ENCODE measurements at places on chromosomes 1 and 21.

GRCh38 chr1:87826681-87827251 lies 498.1 kb downstream of the LMO4 start:
- DNase-seq, result no peak

DNA sequence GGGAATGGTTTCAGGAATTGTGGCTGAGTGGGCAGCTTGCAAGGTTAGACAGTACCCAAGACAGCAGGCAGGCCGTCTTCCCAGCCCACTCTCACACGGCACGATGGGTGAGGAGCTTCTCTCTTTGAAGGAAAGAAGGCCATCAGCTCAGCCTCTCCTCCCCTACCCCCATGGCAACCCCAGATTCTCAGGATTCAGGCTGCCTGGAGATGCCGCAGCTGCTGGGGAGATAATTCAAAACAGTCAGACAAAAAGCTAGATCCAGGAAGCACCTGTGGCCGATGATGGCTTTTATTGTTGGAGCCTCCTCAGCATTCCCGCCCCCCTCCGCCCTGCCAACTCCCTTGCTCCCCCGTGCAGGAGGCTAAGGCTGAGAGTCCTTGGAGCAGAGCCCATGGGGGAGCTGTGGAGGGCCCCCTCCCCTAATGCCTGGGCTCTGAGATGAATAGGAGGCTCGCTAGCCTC lies 220.5 kb downstream of the TRABD2B start:
- no peak for DNase-seq

DNA sequence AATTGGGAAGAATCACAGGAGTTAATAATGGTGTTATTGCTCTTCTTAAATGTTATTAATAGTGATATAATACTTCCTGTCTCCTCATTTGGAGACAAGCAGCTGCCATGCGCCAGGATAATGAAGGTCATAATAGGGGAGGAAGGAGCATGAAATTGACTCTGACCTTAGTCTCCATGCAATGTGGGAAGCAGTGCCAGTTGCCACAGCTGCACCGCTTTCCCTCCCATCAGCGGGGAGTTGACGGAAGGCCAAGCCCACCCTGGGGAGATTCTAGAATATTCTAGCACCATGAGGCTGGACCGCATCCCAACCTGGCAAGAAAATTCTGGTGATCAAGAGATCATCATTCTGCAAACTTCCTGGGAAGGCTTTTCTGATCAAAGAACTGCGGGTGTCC lies 11.0 kb upstream of the OLIG1 start:
- no peak for DNase-seq

- DNase-seq, result no peak
Observed at GRCh38 chr1:184218458-184219075, 167.0 kb downstream of the TSEN15 start.

DNA sequence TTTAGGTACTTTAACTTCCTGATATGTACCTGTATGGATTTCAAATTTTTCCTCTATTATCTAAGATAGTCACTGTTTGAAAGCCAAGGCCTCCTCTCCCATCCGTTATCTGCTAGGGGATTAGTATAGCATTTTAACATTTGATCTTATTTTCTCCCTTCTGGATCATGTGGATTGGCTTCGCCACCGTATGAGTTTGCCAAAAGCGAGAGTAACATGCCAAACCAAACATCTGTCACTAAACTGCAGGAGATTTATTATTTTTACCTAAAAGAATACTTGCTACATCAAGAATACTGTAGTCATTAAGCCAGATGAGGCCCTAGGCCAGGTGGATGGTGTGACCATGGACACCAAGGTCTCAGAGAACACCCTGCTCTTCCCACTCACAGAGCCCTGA lies 28.5 kb upstream of the EEIG2 start:
- DNase-seq, result no peak

DNA sequence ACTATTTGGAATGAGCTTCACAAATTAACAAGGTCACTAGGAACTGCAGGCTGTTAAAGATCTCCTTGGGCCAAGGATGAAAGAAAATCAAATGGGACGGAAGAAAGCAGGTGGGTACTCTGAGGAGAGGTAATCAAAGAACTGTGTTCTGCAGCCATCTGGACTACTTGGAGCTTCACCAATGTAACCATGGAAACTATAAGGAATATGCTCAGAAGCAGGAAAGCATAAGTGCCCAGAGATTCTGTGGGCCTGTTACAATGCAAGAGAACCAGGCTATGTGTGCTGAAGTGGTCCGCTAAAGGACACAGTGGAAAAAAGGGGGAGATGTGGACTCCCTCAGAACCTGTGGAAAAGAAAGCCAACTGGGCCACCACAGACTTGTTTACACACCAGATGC lies 238.5 kb downstream of the PTGER3 start:
- DNase-seq, result no peak

- peak; percentile 94 for DNase-seq
Observed at GRCh38 chr1:201593200-201593921, 54.4 kb downstream of the NAV1 start.

DNA sequence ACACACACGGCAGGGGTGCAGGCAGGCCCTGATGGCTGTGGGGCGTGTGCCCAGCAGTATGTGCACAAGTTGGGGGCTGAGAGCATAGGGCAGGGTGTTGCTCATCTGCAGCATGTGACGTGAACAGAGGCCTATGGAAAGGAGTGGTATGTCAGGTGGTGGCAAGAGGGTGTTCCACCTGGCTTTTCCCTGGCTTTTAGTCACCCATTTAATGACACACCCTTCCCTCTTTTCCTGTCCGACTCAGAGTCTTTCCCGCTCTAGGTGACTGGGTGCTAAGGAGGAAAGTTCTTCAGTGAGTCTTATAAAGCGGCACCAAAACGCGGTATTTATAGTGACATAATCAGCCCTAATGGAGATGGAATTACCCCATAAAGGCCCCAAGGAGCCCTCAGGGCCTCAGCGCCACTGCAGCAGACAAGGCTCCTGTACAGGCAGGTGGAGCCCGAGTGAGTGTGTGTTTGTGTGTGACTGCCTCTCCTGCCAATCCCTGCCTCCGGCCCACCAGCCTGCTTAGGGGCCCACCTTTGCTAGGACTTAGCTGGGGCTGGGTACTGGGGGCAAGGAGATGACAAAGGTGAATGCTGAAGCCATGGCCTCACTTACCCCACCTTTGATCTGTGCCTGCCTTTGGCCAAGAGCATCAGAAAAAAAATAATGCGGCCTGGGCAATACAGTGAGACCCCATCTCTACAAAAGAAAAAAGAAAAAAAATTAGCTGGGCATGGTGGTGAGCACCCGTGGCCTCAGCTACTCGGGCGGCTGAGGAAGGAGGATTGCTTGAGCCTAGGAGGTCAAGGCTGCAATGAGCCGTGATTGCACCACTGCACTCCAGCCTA lies 3.3 kb upstream of the EPHA2 start:
- DNase-seq, result no peak

GRCh38 chr1:229891227-229891626 lies 175.8 kb upstream of the GALNT2 start:
- peak; percentile 39 for DNase-seq

DNA sequence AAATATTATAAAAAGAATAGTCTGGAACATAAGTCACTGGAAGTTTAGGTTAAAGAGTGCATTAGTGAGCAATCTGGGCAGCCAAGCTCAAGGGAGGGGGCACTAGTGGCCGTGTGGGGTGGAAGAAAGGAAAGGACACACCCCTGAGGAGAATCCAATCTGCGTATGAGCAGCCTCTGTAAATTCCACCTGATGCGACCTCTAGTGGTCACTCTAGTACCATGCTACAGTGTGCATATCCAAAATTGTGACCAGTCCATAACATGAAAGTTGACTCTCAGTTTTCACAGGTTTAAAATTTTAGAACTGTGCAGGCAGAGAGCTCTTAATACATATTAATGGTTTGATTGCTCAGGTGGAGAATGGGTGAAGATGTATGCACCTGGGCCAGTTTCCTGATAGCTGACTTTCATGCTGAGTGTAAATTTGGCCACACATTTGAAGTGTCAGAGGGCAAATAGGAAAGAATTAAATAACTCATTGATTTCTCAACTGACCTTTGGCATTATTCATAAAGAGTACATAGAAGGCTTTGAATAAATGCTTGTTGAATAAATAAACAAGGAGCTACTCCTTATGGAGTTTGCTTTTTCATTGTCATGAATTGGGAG lies 105.9 kb upstream of the C21orf91 start:
- DNase-seq, result no peak

DNA sequence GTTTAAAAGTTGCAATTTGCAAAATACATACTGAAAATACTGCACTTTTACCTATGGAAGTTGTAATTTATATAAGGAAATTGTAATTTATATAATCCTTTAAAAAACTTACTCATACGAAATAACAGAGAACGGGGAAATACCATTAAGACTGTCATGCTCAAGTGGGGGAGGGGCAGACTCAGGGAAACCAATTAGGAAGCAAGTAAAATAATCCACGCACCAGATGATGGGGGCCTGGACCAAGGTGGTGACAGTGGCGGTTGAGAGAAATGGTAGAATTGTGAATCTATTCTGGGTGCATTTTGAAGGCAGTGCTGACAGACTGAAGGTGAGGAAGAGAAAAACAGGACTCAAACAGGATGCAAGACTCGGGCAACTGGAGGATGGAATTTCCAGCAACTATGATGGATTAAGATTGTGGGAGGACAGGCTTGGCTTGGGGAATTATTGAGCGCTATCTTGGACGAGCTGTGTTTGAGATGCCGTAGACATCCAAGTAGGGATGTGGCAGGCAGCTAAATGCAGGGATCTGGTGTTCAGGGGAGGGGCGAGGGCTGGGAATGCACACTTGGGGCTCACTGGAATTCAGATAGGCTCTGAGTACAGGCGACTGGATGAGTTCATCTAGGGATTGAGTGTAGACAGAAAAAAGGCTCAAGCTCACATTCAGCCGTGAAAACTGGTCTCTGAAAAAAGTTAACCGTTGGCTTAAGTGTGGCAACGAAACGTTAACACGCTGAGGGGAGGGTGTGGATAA lies 977 bp downstream of the LCA5L start:
- no peak for DNase-seq

GRCh38 chr1:215444715-215445414 lies 122.2 kb upstream of the KCTD3 start:
- DNase-seq, result no peak

DNA sequence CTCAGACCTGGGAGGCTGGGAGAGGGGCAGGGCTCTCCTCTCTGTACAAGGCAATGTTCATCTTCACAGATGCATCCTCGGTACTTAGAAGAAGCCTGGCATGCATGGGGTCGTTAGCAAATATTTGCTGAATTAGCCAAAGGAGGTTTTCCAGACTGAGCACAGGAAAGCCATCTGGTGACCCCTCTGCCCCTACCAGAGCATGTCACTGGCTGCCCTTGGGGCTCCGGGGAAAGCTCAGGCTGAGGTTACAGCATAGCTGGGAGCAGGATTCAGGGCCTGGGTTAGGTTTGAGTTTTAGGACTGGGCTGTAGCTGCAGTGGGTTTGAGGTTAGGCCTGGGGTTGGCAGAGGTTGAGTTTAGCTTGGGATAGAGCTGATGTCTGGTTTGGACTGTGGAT lies 43.4 kb upstream of the ZBTB40 start:
- no peak for DNase-seq

GRCh38 chr1:205339717-205340116 lies 17.0 kb downstream of the KLHDC8A start:
- DNase-seq, result no peak

DNA sequence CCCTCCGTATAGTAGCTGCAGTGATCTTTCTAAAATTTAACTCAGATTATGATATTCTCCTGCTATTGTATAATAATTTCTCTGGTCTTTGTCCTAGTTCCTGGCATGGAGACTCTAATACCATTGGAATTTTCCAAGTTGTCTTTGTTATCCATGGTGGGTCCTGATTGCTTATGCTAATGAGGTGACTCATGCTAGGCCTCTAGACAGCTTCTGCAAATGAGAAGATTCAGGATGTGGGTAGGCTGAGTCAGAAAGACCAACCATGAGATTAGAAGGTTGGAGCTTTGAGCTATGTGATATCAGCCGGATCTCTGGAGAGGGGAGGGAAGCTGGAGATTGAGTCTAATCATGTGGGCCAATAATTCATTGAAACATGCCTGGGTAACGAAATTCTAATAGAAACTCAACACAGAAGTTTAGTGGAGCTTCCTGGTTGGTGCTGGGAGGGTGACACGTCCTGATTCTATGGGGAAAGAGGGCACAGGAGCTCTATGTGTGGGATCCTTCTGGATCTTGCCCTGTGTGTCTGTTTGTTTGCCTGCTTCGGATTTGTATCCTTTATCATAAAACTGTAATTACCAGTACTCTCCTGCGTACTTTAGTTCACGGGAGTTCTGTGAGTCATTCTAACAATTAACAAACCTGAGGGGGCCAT lies 73.2 kb upstream of the CNIH3 start:
- DNase-seq, result peak; percentile 39

DNA sequence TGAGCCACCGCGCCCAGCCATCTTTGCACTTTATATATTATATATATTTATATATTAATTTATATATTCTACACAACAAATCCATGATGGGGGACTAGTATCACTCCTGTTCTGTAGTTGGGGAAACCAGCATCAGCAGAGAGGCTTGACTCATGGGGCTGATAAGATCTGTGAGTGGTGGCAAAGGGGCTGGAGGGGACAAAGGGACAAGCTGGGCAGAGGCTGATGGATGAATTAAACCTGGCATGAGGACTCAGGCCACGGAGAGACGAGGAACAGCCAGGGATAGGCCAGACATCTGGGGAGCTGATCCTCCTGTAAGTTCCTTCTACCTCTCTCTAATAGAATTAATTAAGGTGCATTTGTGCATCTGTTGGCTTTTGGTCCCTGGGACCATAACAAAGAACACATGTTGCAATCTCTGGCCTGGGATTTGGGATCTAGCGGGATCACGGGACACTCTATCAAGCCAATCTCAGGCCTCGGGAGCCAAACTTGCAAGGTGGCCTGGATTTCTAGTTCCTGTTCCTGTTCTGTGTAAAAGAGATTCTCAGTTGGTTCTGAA lies 7.6 kb downstream of the CNR2 start:
- DNase-seq, result no peak

DNA sequence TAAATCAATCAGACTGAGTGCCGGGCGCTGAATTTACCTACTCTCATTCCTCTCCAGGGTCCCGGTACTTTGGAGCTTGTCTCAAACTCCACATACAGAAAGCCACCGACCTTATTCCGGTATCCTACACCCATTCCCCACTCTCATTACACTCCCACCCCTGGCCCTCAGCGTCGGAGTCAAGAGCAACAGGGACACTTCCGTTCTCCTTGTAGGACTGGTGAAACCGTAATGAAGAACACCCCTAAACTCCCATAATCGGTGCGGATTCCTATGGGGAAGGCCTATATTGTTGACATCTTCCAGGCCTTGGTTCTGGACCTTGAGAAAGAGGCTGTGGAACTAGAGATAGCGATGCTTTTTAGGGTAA lies 798 bp downstream of the ZBED6 start:
- DNase-seq, result no peak

DNA sequence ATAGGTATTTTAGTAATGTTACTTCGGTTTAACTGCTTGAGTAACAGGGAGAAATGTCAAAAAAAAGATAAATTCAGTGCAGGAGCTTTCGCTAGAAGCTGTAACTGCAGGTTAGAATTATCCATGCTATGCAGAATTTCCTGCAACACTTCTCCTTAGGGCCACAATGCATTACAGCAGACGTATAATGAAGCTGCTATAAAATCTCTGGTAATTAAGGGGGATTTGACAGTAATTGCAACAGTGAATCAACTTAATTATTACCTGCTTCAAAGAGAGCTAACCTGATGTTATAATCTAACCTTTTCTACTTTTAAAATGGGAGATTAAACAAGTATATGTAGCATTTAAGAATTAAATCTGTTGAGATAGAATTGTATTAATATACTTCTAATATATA lies 92.6 kb downstream of the ATG4C start:
- no peak for DNase-seq

- no peak for DNase-seq
Observed at GRCh38 chr1:96481409-96481808, 240.2 kb upstream of the PTBP2 start.
